Uterus (tissue), 4 donors: ENCODE measurements at places on chromosomes 6 and 20.

GRCh38 chr6:8589941-8590729 lies 154.8 kb upstream of the SLC35B3 start:
- H3K4me3 ChIP-seq = no peak overlapping the region
- H3K36me3 ChIP-seq = no peaks in the 10 kb centered on the region
- DNase-seq = no peak
- no peak overlapping the region for H3K27ac ChIP-seq

GRCh38 chr6:85058806-85059205 lies 294.4 kb upstream of the TBX18 start:
- no peaks in the 10 kb centered on the region for H3K27me3 ChIP-seq
- no peaks in the 10 kb centered on the region for H3K4me1 ChIP-seq
- no peaks in the 10 kb centered on the region for H3K36me3 ChIP-seq
- H3K4me3 ChIP-seq = no peak overlapping the region
- H3K27ac ChIP-seq = no peak overlapping the region

- DNase-seq = no peak
- no peak overlapping the region for H3K4me3 ChIP-seq
- no peaks in the 10 kb centered on the region for H3K36me3 ChIP-seq
- H3K27me3 ChIP-seq = no peaks in the 10 kb centered on the region
- H3K27ac ChIP-seq = no peak overlapping the region
These were observed 30.3 kb downstream of the PACSIN1 start for GRCh38 chr6:34496103-34496685.

GRCh38 chr6:15981956-15982355 lies 146.9 kb upstream of the MYLIP start:
- DNase-seq = no peak
- H3K36me3 ChIP-seq = no peaks in the 10 kb centered on the region
- H3K27me3 ChIP-seq = no peaks in the 10 kb centered on the region
- H3K27ac ChIP-seq = no peak overlapping the region
- no peak overlapping the region for H3K4me3 ChIP-seq

DNA sequence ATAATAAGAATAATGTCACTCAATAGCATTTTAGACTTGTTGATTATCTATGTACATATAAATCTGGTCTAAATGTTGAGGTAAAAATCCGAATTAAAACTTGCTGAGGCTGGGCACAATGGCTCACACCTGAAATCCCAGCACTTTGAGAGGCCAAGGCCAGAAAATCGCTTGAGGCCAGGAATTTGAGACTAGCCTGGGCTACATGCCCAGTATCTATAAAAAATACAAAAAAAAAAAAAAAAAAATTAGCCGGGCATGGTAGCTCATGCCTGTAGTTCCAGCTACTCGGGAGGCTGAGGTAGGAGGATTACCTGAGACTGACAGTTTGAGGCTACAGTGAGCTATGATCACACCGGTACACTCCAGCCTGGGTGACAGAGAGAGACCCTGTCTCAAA lies 34.2 kb upstream of the SUPT3H start:
- H3K36me3 ChIP-seq = no peaks in the 10 kb centered on the region
- H3K4me1 ChIP-seq = no peaks in the 10 kb centered on the region
- DNase-seq = no peak
- H3K27ac ChIP-seq = no peak overlapping the region
- H3K27me3 ChIP-seq = peaks cover 7% of the 10 kb centered on the region

DNA sequence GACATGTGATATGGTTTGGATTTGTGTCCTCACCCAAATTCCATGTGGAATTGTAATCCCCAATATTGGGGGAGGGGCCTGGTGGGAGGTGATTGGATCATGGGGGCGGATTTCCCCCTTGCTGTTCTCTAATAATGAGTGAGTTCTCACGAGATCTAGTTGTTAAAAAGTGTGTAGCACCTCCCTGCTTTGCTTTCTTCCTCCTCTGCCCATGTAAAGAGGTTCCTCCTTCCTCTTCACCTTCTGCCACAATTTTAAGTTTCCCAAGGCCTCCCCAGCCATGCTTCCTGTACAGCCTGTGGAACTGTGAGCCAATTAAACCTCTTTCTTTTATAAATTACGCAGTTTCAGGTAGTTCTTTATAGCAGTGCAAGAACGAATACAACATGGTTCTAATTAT lies 2.1 kb upstream of the ZNF451 start:
- H3K4me1 ChIP-seq = peaks cover 7% of the 10 kb centered on the region
- H3K36me3 ChIP-seq = no peaks in the 10 kb centered on the region

DNA sequence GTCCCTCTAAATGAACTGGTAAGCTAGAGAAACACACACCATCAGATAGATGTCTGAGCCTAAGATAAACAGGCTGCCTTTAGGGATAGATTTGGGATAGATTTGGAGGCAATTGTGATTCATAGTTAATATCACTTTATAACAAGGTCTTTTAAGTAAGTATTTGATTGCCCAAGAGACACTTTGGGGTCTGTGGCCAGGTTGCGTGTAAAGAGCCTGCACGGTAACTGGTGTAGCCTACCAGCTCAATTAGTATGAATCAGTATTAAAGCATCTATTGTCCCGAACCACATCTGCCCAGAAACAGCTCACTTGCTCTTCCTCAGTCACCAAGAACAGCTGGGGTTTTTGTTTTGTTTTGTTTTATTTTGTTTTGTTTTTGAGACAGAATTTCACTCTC lies 193.3 kb downstream of the SASH1 start:
- no peaks in the 10 kb centered on the region for H3K36me3 ChIP-seq
- no peaks in the 10 kb centered on the region for H3K27me3 ChIP-seq
- no peak overlapping the region for H3K27ac ChIP-seq
- no peak for DNase-seq

- DNase-seq = no peak
- H3K27ac ChIP-seq = no peak overlapping the region
- H3K36me3 ChIP-seq = no peaks in the 10 kb centered on the region
These were observed 65.2 kb upstream of the ANKEF1 start for GRCh38 chr20:9969626-9970025.

DNA sequence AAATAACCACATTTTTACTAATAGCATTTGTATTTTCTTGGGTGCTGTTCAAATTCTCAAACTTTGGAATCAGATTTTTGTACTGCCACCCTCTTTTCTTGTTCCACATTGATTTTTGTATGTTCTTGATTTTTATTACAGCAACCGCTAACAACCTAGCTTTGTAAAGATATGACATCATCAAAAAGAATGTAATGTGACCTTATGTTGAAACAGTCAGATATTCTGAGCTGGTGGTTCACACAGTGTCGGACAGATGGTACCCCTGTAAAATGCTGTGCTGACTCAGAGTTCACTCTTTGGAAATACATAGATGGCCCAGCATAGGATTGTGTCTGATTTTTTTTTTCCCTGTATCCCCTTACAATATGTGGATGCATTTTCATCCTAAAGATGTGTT lies 118.9 kb downstream of the QKI start:
- no peak overlapping the region for H3K4me3 ChIP-seq
- no peak overlapping the region for H3K27ac ChIP-seq
- H3K27me3 ChIP-seq = no peaks in the 10 kb centered on the region
- no peak for DNase-seq
- H3K4me1 ChIP-seq = peaks cover 4% of the 10 kb centered on the region
- H3K36me3 ChIP-seq = no peaks in the 10 kb centered on the region

GRCh38 chr6:11042750-11043377 lies 1.2 kb downstream of the ELOVL2 start:
- H3K36me3 ChIP-seq = no peaks in the 10 kb centered on the region
- peaks cover 4% of the 10 kb centered on the region for H3K27me3 ChIP-seq
- peaks cover 5% of the 10 kb centered on the region for H3K4me1 ChIP-seq
- DNase-seq = no peak
- no peak overlapping the region for H3K4me3 ChIP-seq
- H3K27ac ChIP-seq = no peak overlapping the region

- no peak for DNase-seq
- H3K4me1 ChIP-seq = no peaks in the 10 kb centered on the region
- no peak overlapping the region for H3K27ac ChIP-seq
- H3K36me3 ChIP-seq = no peaks in the 10 kb centered on the region
- no peak overlapping the region for H3K4me3 ChIP-seq
These were observed 7.7 kb upstream of the IRF4 start for GRCh38 chr6:383856-384255.

- no peaks in the 10 kb centered on the region for H3K36me3 ChIP-seq
- no peak for DNase-seq
- no peaks in the 10 kb centered on the region for H3K27me3 ChIP-seq
- peaks cover 4% of the 10 kb centered on the region for H3K4me1 ChIP-seq
- peak overlapping the region; percentile 87 for H3K27ac ChIP-seq
- H3K4me3 ChIP-seq = peak overlapping the region; percentile 80
These were observed 1.1 kb downstream of the CDS2 start for GRCh38 chr20:5127859-5128424.

GRCh38 chr6:38552121-38552520 lies 87.6 kb downstream of the BTBD9 start:
- H3K4me1 ChIP-seq = no peaks in the 10 kb centered on the region
- no peak overlapping the region for H3K27ac ChIP-seq
- no peak for DNase-seq
- H3K27me3 ChIP-seq = no peaks in the 10 kb centered on the region
- H3K4me3 ChIP-seq = no peak overlapping the region

- H3K4me3 ChIP-seq = no peak overlapping the region
- H3K36me3 ChIP-seq = no peaks in the 10 kb centered on the region
- no peak overlapping the region for H3K27ac ChIP-seq
- DNase-seq = no peak
These were observed 232.9 kb downstream of the SYNE1 start for GRCh38 chr6:152404086-152404857.

DNA sequence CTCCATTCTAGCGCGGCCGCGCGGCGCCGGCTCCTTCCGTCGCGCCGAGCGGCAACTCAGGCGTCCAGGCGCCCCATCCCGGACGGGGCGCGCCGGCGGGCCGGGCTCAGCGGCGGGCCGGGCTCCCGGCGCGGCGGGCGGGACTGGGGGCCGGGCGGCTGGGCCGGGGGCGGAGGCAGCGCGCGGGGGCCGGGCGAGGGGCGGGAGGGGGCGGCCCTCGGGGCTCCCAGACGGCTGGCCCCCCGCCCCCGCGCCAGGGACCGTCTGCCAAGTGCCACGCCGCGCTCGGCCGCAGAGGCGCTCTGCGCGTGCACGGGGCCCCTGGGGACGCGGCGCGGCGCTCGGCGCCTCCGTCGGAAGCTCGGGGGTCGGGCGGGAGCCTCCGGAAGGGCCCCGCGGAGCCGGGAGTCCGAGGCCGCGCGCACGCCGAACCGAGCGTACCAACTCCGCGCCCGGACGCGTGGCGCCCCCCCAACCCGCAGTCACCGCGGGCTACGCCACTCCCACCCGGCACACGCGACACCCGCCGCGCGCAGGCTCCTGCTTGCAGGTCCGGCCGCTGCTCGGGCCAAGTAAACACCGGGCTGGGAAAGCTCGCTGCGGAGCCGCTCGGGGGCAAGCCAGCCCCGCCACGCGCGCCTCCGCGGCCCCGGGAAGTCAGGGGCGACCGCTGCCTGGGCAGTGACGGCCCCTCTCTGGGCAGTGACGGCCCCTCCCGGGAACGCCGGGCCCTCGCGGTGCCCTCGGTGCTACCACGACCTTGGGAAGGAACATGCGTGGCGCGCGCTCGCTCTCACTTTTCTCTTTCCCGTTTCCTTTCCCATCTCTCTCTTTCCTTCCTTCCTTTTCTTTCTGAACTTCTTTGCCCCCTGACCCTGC lies at the start of gene PREX1:
TSS of gene PREX1 (minus strand) at position 145 of the 879 bp plus-strand sequence. CDS start at position 6, 139 bp downstream.
- H3K36me3 ChIP-seq = no peaks in the 10 kb centered on the region
- no peaks in the 10 kb centered on the region for H3K4me1 ChIP-seq
- no peak within 1 kb of the TSS for H3K27ac ChIP-seq
- DNase-seq = peak; percentile 42

DNA sequence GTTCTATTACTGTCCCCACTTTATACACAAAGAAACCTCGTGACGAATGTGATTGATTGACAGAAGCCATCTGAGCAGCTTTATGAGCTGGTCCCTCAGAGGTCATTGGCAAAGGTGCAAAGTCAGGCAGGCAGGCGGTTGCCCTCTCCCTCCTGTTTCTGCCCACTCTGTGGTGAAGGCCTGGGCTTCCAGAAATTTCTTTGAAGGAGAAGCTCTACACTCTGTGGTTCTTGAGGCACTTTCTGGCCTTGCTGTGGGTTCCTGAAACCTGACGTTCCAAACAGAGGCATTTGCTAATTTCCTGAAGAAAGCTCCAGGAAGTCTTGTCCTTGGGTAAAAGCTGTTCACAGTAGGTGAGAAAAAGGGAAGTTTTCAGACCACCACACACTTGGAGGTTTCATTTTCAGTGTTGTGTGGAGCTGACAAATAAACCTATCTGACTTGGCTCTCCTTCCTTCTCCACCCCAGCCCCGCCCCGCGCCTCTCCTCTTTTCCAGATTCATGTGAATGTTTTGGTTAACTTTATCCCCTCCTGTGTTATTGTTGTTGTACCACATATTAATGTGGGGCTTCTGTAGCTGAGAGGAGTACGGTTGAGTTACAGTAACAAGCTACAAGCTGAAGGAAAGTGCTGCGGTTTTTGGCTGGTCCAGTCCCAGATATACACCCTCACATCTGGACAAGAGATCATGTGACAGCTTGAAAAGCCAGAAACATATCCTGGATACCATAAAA lies 274.1 kb downstream of the CLIC5 start:
- H3K27me3 ChIP-seq = no peaks in the 10 kb centered on the region
- H3K4me1 ChIP-seq = no peaks in the 10 kb centered on the region
- H3K4me3 ChIP-seq = no peak overlapping the region
- peak overlapping the region; percentile 21 for H3K27ac ChIP-seq

- H3K4me1 ChIP-seq = no peaks in the 10 kb centered on the region
- no peak overlapping the region for H3K27ac ChIP-seq
- no peak overlapping the region for H3K4me3 ChIP-seq
These were observed 17.1 kb downstream of the ZBP1 start for GRCh38 chr20:57603120-57603519.

DNA sequence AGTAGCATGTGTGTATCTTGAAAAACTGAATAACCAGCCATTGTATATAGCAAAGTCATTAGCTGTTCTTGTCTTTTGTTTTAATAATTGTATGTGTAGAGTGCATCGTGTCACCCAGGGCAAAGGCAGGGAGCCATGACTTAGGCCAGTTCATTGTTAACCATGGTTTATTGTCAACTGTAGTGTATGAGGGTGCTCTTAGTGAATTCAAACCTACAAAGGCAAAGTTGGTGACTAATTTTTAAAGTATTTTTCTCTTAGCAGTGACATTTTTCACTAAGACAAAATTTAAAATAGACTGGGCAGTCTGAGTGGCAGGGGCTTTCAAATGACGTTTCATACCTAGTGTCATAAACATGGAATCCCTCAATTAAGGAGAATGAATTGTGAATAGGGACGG lies 79.0 kb downstream of the TULP4 start:
- H3K4me1 ChIP-seq = no peaks in the 10 kb centered on the region
- no peak overlapping the region for H3K4me3 ChIP-seq
